CD4-positive, alpha-beta T cell treated with Interleukin-1 beta for 1 hour (primary cell): ENCODE measurements at places on chromosomes 2 and 18.

GRCh38 chr18:59352250-59352855 is 6.7 kb downstream of the LMAN1 start:
- DNase-seq = no peak

DNA sequence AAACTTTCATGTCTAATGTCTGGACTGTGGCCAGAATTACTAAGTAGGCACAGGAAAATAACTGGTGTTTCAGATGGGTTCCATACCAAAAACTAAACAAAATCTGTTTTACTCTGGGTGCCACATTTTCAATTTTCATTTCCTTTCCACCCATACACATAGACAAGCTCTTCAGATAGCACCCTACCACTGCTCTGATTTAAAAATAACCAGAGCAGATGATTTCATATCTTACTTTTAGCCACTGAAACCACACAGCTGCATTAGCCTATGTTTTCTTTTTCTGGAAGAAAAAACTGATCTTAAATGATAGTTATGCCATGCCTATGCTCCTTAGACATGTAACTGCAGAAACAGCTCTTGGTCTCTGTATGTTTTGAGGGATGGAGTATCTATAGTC is 647.6 kb downstream of the CPS1 start:
- DNase-seq = no peak

GRCh38 chr2:207919164-207919919 is 106.0 kb downstream of the PLEKHM3 start:
- DNase-seq = no peak

GRCh38 chr2:69083235-69083748 is 70.3 kb downstream of the ANTXR1 start:
- no peak for DNase-seq

- no peak for DNase-seq
These were observed 857 bp downstream of the RESP18 start for GRCh38 chr2:219331560-219332213.

DNA sequence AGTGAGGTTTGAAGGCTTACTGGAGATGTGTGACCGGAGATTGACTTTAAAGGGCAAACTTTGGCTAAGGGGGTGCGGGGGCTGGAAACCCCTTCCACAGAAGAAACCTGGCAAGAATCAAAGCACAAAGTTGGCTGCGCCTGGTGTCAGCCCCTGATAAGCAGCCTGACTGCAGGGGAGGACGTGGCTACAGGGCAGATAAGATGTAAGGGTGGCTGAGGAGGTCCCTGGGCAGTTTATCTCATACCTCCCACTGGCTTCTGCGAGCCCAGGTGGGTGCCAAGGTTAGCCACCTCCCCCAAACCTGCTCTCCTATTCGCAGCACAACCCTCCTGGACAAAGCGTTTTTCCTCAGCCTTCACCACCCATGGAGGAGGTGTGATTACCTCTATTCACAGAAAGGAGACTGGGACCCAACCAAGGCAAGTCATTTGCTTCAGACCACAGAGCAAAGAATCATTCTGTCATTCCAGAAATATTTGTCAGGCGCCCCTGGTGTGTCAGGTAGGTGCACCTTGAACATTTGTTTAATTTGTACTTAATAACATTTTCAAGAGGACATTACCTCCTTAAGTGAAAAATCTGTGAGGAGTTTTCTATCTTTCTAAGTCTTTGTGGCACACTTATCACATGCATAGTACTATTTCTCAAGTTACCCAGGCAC is 73.1 kb upstream of the IL1R1 start:
- DNase-seq = no peak
